ENCODE measurements at places on chromosomes 3 and 15.

DNA sequence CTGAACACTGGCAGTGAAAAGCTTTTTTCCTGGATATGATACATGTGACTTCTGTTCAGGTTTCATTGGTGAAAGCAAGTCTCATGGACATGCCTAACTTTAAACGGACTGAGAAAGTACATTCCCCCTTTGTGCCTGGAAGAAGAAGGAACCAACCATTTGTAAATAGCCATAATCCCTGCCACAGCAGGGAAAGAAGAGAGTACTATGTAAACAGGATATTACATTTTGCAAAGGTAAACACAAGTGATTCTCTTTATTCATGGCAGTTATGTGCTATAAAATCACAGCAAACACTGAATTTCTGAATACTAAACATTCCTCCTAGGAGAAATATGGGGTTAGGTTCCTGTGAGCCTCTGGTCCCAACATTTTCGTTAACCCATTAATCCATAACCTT lies 46.8 kb downstream of the PRICKLE2 start:
- no peak overlapping the region for H3K4me3 ChIP-seq
- peaks cover 63% of the 10 kb centered on the region for H3K36me3 ChIP-seq
- peaks cover 5% of the 10 kb centered on the region for H3K4me1 ChIP-seq
- H3K27ac ChIP-seq = no peak overlapping the region

DNA sequence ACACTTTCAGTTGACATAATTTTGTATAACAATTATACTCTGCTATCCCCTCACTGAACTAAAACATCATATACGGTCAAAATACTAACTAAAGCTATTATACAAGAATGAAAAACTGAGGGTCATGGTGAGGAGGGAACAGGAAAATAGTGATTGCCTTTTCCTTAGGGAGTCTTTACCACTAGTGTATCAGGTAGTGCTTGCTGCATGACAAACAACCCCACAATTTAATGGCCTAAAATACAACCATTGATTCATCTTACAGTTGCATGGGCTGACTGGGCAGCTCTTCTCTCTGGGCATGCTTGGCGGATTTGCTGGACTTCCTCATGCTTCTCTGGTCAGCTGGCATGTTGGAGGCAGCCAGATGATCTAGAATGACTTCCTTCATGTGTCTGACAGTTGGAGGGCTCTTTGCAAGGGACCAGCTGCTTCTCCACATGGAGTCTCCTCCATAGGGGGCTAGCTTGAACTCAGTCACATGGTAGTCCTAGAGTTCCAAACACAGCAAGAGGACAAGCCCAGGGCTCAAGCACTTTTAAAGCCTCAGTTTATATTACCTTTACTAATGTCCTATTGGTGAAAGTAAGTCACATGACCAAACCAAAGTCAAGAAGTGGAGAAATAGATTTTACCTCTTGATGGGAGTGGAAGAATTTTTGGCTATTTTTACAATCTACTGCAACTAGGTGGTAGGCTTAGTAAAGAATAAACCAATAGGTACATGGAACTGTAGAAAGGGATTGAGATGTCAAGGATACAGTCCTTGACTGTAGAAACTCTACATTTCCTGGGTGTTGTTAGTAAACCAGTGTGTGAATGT lies 18.8 kb downstream of the THAP10 start:
- H3K4me3 ChIP-seq = no peak overlapping the region
- no peaks in the 10 kb centered on the region for H3K4me1 ChIP-seq
- no peaks in the 10 kb centered on the region for H3K36me3 ChIP-seq
- no peak for DNase-seq
- peaks cover 13% of the 10 kb centered on the region for H3K27me3 ChIP-seq

- no peak for DNase-seq
- H3K27me3 ChIP-seq = peaks cover 63% of the 10 kb centered on the region
- H3K27ac ChIP-seq = peak overlapping the region; percentile 40
- no peaks in the 10 kb centered on the region for H3K4me1 ChIP-seq
Measured at GRCh38 chr15:89502867-89503595, 6.6 kb upstream of the RHCG start.

DNA sequence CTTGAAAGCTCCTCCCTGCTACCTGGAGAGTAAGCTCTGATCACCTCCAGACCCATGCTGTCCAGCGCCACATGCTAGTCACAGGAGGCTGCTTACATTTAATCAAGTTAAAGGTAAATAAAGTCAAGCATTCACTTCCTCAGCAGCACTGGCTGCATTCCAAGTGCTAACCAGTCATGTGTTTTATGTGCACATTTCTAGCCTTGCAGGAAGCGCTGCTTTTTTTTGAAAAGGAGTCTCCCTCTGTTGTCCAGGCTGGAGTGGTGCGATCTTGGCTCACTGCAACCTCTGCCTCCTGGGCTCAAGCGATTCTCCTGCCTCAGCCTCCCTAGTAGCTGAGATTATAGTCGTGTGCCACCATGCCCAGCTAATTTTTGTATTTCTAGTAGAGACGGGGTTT lies 279.2 kb downstream of the GABRG3 start:
- DNase-seq = no peak
- peaks cover 11% of the 10 kb centered on the region for H3K27me3 ChIP-seq
- H3K36me3 ChIP-seq = no peaks in the 10 kb centered on the region
- H3K27ac ChIP-seq = no peak overlapping the region
- no peaks in the 10 kb centered on the region for H3K4me1 ChIP-seq
- no peak overlapping the region for H3K4me3 ChIP-seq

GRCh38 chr3:105700575-105700974 lies 168.2 kb downstream of the CBLB start:
- peaks cover 43% of the 10 kb centered on the region for H3K36me3 ChIP-seq
- H3K27ac ChIP-seq = no peak overlapping the region
- no peak overlapping the region for H3K4me3 ChIP-seq
- no peaks in the 10 kb centered on the region for H3K27me3 ChIP-seq

DNA sequence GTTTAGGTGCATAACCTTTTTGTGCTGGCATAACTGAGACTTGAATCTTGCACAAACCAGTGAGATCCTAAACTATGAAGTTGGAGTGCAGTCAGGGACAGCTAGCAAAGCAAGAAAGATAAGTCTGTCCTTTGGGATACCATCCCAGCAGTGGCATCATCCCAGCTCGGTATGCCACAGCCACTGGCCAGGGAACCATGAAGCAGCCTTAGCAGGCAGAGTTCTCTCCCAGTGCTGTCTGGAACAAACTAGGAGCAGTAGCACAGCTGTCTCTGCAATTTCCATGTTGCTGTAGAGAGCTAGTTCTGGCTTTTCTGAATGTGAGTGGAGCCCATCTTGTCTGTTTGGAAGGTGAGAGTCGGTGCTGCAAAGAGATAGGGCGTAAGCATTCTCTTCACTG lies 130.3 kb downstream of the DTWD1 start:
- no peaks in the 10 kb centered on the region for H3K4me1 ChIP-seq
- no peak overlapping the region for H3K4me3 ChIP-seq
- no peak for DNase-seq
- no peak overlapping the region for H3K27ac ChIP-seq
- no peaks in the 10 kb centered on the region for H3K27me3 ChIP-seq
- H3K36me3 ChIP-seq = no peaks in the 10 kb centered on the region

DNA sequence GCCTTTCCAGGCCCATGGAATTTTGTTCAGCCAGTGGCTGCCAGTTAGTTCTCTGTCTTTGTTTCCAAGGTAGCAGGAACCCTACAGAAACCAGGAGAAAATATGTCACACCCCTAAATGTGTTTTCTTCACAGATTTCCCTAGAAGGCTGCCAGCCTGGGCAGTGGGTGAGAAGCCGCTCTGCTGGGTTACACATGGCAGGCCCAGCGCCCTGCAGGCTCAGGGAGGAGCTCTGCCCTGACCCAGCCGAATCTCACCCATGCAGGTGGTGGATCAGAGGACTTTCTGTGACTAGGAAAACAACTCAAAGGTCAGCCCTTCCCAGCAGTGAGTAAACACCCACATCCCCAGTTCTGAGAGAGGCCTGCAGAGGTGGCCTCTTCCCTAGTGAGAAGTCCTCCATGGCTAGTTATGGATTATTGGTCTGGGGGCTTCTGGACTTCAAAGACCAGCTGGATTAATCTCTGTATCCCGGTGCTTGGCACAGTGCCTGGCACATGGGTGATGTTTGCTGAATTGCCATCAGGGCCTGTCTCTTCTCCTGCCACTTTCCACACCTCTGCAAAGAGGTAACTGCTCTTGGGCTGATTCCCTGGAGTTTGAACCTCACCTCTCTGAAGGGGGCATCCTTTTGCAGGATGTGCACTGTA lies 34.7 kb upstream of the BDH1 start:
- no peaks in the 10 kb centered on the region for H3K36me3 ChIP-seq
- peaks cover 37% of the 10 kb centered on the region for H3K4me1 ChIP-seq
- H3K27ac ChIP-seq = peak overlapping the region; percentile 14
- peaks cover 3% of the 10 kb centered on the region for H3K27me3 ChIP-seq
- no peak overlapping the region for H3K4me3 ChIP-seq
- no peak for DNase-seq

GRCh38 chr15:34753236-34753894 lies 1.4 kb downstream of the GJD2 start:
- H3K27me3 ChIP-seq = peaks cover 96% of the 10 kb centered on the region
- no peak overlapping the region for H3K27ac ChIP-seq
- peak; percentile 88 for DNase-seq
- peak overlapping the region; percentile 70 for H3K4me3 ChIP-seq
- H3K4me1 ChIP-seq = no peaks in the 10 kb centered on the region

- no peak for DNase-seq
- no peaks in the 10 kb centered on the region for H3K36me3 ChIP-seq
- H3K27me3 ChIP-seq = peaks cover 8% of the 10 kb centered on the region
- H3K4me3 ChIP-seq = no peak overlapping the region
- H3K27ac ChIP-seq = no peak overlapping the region
- peaks cover 53% of the 10 kb centered on the region for H3K4me1 ChIP-seq
Measured at GRCh38 chr3:150235799-150236198, 172.3 kb upstream of the TSC22D2 start.

- no peaks in the 10 kb centered on the region for H3K36me3 ChIP-seq
- H3K4me1 ChIP-seq = no peaks in the 10 kb centered on the region
- H3K27me3 ChIP-seq = no peaks in the 10 kb centered on the region
Measured at GRCh38 chr3:192277477-192277876, 449.9 kb downstream of the FGF12 start.

DNA sequence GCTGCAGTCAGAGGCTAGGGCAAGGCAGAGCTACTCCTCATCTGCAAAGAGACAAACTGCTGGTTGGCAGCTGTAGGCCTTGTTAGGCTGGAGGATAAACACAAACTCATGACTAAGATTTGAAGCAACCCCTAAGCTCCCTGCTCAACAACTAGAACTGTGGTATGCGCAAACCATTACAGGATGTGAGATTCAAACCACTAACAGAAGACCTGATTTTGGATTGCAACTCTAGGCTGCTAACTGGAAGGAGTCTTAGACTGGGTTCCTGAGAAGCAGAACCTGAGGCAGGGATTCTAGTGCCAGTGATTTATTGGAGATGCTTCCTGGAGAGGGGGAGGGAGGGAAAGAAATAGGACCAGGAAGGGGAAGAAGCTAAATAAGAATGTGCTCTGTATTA lies 22.5 kb downstream of the CCR4 start:
- H3K27me3 ChIP-seq = peaks cover 8% of the 10 kb centered on the region
- H3K27ac ChIP-seq = no peak overlapping the region
- H3K36me3 ChIP-seq = no peaks in the 10 kb centered on the region
- H3K4me3 ChIP-seq = no peak overlapping the region

DNA sequence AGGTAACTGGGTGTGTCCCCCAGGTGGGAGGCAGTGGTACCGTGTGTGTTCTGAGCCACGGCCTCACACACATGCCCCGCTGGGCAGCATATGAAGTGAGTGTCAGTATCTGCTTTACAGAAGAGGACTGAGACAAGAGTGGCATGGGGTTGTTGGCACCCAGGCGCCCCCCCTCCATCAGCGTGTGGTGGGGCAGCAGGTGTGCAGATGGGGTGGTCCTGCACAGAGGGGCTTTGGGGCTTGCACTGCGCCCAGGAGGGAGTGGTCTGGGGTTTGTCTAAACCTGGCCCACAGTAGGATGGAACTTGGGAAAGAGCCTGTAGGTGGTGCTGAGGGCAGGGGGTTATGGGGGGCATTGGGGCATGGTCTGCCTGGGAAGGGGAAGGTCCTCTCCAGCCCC lies 176.0 kb downstream of the APBA2 start:
- no peak for DNase-seq
- H3K36me3 ChIP-seq = peaks cover 25% of the 10 kb centered on the region
- no peak overlapping the region for H3K4me3 ChIP-seq
- peaks cover 12% of the 10 kb centered on the region for H3K4me1 ChIP-seq

All from nephron progenitor cell (in vitro differentiated cells).